Suppressor macrophage (primary cell): ENCODE measurements at places on chromosomes 7 and 10.

GRCh38 chr7:23254051-23254681 is 7.6 kb downstream of the GPNMB start:
- DNase-seq, result no peak

GRCh38 chr10:25105743-25106260 is 69.0 kb upstream of the GPR158 start:
- DNase-seq, result no peak

GRCh38 chr7:6290319-6290741 is 17.9 kb upstream of the CYTH3 start:
- DNase-seq, result no peak

DNA sequence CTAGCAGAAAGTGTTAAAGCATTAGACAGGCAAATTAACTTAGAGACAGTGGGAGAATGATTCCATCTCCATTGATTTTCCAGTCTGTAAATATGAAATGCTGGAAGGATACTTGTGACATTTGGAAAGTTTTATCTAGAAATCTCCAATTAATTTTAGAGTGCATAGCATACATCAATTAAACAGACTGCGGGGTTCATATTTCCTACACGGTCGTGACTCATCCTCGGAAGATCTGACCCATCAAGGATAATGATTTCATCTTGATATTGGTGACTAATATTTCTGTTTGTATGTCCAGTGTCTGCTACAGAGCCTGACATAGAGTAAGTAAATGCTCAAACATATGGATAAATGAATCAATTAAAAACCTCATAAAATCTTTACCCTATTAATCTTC is 474.9 kb downstream of the KCNMA1 start:
- no peak for DNase-seq

GRCh38 chr10:6278519-6279120 is 75.9 kb downstream of the PFKFB3 start:
- DNase-seq, result no peak

GRCh38 chr7:126026421-126027088 is 1096.9 kb upstream of the POT1 start:
- no peak for DNase-seq

- DNase-seq, result no peak
Observed at GRCh38 chr7:70053421-70053820, 455.1 kb downstream of the AUTS2 start.

DNA sequence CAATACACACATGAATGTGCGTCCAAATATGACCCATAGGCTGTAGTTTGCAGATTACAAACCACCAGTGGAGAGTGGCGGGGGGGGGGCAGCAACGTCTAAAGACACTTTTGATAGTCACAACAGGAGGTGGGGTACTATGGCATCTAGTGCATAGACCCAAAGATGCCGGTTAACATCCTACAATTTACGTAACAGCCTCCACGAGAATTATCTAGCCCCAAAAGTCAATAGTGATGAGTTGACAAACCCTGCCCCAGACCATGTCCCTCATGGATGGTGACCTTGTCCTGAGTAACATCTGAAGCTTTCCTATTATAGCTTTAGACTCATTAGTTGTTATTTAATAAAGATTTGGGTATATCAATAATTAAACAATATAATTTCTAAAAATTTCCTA is 31.6 kb downstream of the USP6NL start:
- DNase-seq, result no peak

GRCh38 chr10:5633166-5633749 is 33.1 kb downstream of the ASB13 start:
- DNase-seq, result no peak

GRCh38 chr10:50832171-50832751 is 53.2 kb downstream of the A1CF start:
- no peak for DNase-seq

- no peak for DNase-seq
Observed at GRCh38 chr10:116186273-116186672, 86.7 kb downstream of the GFRA1 start.

- no peak for DNase-seq
Observed at GRCh38 chr10:373526-374309, 238.5 kb downstream of the ZMYND11 start.

- peak; percentile 81 for DNase-seq
Observed at GRCh38 chr7:5595545-5596045, 172.0 kb upstream of the TNRC18 start.

DNA sequence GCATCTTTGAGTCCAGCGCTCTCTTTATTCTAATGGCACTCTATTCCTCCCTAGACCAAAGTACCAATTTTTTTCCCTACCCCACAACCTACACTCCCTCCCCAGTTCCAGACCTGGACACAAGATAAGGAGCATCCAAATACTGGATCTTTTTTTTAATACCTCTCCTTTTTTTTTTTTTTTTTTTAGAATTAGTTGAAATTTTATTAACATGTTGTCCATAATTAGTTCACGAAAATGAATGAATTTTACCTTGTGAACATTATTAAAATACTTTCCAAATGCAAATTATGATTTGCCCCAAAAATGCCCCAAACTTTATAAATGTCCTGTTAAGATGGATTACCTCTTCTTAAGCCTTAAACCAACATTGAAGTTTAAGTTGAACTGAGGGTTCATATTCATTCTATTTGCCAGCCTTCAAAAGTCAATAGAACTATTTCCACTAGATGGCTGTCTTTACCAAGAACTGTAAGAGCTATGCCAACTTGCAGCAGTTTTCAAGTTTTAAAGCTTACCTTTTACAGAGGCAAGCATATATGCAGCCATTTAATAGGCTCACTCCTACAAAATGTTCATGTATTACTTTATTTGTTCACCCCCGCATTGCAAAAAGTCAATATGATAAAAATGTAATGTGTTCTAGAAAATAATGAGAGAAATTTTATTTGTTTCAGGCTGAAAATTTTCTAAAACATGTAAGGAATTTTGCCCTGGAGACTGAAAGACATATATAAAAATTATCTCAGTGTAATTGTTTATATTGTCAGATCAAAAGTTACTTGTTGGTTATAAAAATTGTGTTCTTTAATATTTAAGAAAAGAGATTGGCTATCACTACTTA is 39.7 kb upstream of the TNKS2 start:
- DNase-seq, result peak; percentile 36

GRCh38 chr10:132541129-132541528 is 3.5 kb downstream of the INPP5A start:
- DNase-seq, result no peak

GRCh38 chr7:126493801-126494200 is 758.9 kb downstream of the GRM8 start:
- DNase-seq, result no peak

GRCh38 chr10:124349996-124350280 is 68.8 kb downstream of the OAT start:
- no peak for DNase-seq

GRCh38 chr10:114691442-114691941 is 33.4 kb upstream of the ABLIM1 start:
- DNase-seq, result peak; percentile 61
